ENCODE measurements at places on chromosomes 1 and 21.

DNA sequence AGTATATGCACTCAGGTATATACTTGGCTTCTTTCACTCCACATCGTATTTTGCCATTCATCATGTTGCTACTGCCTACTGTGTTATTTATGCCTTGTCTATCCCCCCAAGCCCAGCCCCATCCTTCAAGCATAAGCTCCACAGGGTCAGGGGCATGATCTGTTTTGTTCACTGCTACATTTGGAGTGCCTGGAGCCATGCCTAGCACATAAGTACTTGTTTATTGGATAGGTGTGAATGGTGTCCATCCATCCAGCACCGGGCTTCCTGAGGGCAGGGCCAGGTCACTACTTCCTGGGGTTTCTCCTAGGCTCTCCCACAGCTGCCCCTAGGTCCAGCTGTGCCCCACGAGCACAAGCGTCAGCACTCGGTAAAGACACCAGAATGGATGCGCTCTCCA lies 289.0 kb upstream of the VAMP3 start:
- no peak for DNase-seq

GRCh38 chr1:187244623-187245022 lies 415.9 kb downstream of the PLA2G4A start:
- no peak for DNase-seq

DNA sequence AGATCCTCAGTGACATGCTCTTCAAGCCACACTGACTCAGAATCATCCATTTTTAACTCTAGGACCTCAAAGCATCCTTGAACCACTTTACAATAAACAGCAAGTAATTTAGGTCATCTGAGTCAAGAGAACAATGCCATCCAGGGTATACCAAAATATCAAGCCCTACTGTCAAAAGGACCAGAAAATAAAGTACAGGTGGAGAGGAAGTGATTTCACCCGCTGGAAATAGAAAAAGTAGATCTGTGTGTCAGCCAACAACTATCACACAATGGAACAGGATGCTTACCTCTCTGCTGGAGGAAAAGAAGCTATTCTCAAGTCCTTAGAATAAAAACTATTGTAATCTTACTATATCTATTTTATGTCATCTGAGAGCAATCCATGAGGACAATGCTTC lies 37.0 kb downstream of the RERE start:
- no peak for DNase-seq

GRCh38 chr1:220315070-220315839 lies 43.0 kb upstream of the RAB3GAP2 start:
- no peak for DNase-seq

- no peak for DNase-seq
Measured at GRCh38 chr1:173224949-173225348, 17.8 kb upstream of the TNFSF4 start.

DNA sequence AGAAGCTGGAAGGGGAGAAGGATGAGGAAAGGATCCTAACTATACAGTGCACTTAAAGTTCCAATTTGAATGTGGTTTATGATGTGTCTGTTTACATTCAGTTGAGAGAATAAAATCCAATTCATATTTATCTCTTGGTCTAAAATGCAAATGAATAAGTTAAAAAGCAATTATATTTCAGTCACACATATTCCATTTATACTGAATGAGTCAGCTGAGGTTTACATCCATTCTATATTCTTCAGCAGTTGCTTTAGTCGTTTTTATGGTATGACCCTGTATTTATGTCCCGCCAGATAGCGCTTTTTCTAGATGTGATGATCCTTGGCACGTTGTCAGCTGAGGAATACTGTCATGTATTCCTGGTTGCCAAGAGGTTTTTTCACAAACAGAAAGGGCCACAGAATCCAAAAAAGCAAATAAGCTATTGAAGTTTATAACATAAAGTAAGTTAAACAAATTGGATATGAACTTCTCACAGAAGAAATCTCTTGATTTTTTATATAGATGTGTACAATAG lies 866.2 kb downstream of the NCAM2 start:
- DNase-seq = no peak

DNA sequence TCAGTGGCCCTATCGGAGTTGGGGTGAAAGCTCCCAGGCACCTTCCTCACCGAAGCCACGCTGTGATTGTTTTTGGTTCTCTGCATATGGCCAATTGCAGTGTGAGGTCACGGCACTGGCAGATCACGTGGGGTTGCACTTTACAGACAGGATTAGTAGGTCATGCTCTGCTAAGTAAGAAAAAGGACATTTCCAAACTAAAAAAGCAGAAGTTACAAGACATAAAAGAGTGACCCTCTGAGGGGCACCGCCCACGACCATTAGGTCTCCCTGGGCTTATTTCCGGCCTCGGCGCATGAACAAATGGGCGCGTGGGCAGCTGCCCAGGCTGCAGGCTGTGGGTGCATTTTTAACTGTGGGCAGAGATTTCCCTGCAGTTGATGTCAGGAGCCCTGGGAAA lies 2.0 kb downstream of the CAPN9 start:
- DNase-seq = no peak

DNA sequence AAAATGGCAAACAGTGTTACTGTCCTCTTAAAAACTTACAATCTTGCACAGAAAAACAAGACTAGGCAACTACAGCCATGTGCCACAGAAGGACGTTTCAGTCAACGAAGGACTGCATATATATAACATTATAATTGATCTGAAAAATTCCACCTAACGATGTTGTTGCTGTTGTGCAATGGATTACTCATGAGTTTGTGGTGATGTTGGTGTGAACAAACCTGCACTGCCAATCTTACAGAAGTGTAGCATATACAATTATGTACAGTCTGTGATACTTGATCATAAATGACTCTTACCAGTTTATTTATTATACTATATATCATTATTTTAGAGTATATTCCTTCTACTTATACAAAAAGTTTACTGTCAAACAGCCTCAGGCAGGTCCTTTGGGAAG lies 6.8 kb upstream of the VAMP4 start:
- no peak for DNase-seq

DNA sequence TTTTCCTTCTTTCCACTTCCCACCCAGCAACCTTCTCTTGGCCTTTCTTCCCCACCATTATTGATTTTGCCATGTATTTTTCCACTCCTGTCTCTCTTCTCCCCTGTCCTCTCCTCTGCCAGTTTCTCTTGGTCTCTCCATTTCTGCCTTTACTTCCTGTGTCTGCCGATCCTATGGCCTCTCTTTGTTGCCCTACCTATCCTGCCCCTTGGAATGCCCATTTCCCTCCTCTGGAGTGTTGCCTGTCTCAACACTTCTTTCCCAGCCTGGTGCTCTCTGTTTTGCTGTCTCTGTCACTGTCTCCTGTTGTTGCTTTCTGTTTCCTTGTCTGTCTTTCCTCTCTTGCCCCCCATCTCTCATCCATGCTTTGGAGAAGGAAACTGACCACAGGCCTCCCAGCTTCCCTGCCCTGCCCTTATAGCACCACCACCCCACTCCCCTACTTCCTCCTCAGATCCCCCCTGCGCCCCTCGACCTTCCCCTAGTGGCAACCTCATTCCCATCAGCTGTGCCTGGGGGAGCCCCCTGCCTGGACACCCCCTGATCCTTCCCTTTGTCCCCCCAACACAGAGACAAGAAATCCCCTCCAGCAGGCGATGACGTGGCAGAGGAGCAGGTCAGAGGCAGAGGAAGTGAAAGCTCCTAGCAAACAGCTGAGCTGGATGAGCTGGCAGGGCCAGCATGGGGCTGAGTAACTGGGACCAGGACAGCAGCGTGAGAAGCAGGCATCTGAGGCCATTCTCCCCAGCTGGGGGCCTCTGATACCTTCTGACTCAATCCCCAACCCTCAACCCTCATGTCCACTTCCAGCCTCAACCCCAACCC lies 6.6 kb upstream of the ETV3L start:
- no peak for DNase-seq

Data from activated gamma-delta T cell (primary cell).